NCI-H510A (cell line): ENCODE measurements at places on chromosomes 7 and 10.
A peak's percentile ranks its signal among the peaks of the same experiment; 100 is the strongest.

DNA sequence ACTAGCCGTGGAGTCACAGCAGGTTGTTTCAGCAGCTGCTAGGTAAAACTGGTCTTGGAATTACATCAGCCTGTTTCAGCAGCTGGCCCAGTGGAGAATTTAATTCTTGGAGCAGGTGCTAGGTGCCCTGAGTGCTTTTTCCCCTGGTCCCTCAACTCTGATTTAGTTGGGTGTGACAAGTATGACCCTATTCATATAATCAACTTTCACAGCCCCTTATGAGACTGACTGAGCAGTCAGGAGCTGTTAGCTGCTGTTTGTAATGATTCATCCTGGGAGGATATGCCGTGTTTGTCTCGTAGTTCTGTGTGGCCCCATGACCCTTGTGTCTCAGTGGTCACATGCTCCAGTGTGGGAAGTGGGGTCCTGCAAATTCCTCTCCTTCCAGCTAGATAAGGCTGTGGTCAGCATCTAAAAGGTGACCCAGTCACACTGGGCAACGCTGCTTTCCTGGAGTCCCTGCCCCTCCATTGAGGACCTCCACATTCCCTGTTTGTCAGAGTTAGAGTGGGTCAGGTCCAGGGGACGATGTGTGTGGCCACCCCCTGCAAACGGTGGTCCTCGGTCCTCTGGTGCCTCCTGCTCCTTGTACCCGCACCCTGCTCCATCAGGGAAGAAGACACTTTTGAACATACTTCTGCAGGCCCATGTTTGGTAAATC is 28.3 kb downstream of the TBATA start:
- no peak for DNase-seq

- DNase-seq = no peak
These were observed 11.8 kb downstream of the ZAN start for GRCh38 chr7:100745184-100745583.

GRCh38 chr7:110941385-110941784 is 149.5 kb upstream of the LRRN3 start:
- DNase-seq = no peak

DNA sequence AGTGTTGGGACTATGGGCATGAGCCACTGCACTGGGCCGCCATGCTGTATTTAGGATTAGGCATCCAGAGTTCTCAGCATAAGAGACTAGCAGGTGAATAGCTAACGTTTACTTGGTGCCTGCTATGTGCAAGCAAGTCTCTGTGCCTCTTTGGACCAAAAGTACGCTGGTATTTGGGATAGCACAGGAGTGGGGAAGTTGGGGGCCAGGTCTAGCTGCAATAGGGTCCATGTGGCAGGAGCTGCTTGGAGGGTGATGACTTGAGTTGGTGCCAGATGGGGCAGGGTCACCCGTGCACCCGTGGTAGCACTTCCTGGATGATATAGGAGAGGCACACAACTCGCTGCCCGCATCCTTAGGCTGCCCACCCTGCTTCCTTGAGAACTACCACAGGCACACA is 22.4 kb downstream of the NACAD start:
- DNase-seq = no peak

DNA sequence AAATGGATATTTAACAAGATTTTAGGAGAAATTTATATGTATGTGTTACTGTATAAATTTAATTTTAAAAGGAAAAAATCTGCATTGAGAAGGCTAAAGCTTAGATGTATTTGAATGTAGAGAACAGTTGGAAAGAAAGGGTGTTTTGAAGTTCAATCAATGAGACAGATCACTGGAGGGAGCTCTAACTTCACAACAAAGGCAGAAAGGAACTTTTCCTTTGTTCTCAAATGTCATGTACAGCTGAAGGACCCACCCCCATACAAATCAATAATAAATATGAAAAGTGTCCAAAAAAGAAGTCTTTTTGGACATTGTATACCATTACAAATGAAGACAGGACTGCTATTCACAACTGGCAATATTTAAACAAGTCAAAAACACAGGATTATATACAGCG is 403.4 kb downstream of the DNAJB9 start:
- no peak for DNase-seq

GRCh38 chr7:159226011-159226702 is 81.5 kb upstream of the VIPR2 start:
- no peak for DNase-seq

- peak; percentile 4 for DNase-seq
These were observed 67.4 kb downstream of the REEP3 start for GRCh38 chr10:63588436-63589167.

GRCh38 chr10:21737106-21737505 is 203.1 kb downstream of the MLLT10 start:
- DNase-seq = no peak

- no peak for DNase-seq
These were observed 34.3 kb downstream of the AOAH start for GRCh38 chr7:36690041-36690440.

GRCh38 chr7:90900628-90901356 is 304.7 kb downstream of the CDK14 start:
- peak; percentile 19 for DNase-seq

GRCh38 chr7:2934211-2934731 is 90.2 kb upstream of the GNA12 start:
- DNase-seq = no peak

- DNase-seq = no peak
These were observed 13.8 kb upstream of the STOX1 start for GRCh38 chr10:68813559-68813958.

GRCh38 chr10:47376522-47377220 is 7.4 kb downstream of the ZNF488 start:
- no peak for DNase-seq

DNA sequence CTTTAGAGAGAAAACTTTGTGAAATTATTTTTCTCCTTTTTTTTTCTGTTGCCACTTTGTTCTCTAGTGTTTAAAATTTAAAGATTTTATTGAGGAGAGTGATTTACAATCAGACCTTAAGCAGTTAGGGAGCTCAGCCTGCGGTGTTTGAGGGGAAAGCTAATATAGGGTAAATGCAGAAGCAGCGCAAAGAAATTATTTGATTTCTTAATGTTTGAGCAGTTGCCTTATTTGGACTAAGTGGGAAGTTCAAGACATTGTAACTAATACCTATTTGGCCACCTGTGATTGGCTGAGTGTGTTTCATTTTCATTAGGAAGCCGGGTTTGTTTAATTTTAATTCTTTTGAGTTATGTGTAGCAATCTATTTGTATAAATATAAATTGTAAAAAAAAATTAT is 25.3 kb downstream of the WAC start:
- no peak for DNase-seq

DNA sequence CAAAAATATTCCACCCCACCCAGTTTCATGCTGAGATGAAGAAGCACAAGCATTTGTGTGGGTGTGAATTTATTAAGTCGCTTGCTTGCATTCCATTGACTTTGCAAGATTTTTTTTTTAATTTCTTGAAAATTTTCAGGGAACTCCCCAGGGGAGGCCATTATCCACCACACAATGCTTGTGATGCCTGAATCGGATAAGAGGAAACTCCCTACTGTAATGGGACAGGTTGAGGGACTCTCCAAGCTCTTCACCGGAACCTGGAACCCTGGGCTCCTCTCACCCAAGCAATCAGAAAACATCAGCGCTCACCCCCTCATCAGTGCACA is 153.6 kb upstream of the ZMIZ1 start:
- no peak for DNase-seq

GRCh38 chr7:155458111-155458877 is at the start of gene EN2:
Gene EN2, plus strand, starts transcription at chr7:155458129. Its CDS starts 249 bp downstream, at chr7:155458378.
- no peak for DNase-seq

- DNase-seq = no peak
These were observed 48.0 kb downstream of the MALRD1 start for GRCh38 chr10:19096501-19097073.

DNA sequence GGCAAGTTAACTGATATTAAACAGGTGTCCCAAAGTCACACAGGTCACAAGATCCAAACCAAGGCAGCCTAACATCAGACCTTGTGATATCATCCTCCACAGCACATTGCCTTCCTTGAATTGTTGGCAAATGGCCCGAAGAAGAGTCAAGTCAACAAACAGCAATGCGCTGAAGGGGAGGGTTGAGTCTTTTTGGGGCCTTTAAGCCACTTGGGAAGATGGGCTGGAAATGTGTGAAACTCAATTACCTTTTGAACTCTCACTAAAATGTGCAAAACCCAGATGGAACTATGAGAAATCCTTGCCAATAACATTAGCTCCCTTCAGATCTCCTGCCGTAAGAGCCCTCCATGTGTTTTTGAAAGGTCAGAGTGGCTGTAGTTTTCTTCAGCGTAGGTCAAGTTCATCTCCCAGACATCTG is 47.9 kb upstream of the STK17A start:
- DNase-seq = no peak

DNA sequence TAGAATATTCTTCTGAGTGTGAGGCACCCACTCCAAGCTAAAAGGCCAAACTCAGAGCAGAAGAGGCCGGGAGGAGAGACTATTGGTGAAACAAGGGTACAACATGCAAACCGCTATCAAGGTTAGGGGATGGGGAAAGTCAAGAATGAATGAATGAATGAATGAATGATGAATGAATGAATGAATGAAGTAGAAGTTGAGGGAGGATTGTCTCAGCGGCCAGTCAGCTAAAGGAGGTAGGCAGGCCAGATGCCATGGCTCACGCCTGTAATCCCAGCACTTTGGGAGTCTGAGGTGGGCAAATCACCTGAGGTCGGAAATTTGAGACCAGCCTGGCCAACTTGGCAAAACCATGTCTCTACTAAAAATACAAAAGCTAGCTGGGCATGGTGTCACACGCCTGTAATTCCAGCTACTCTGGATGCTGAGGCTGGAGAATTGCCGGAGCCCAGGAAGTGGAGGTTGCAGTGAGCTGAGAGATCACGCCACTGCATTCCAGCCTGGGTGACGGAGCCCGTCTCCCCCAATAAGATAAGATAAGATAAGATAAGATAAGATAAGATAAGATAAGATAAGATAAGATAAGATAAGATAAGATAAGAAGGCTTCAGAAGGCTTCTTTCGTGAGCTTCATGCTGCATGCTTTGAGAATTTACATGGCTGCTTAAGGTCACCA is 250.8 kb downstream of the CCDC3 start:
- DNase-seq = no peak

DNA sequence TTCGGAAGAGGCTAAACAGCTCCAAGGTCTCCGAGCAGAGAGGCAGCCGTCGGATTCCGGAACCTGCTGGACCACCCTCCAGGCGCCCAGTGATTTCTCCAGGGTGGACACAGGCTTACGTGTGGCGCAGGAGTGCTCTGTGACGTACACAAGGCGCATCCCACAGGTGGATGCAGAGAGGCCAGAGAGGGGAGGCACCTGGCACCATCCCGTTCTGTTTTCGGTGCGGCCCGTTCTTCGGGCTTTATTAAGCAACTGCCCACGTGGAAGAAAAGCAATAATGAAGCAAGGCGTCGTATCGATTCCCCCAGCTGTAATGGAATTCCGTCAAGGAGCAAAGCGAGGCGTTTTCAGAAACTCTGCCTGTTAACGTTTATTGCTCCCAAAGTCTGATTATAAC is 163.6 kb downstream of the PTPRN2 start:
- DNase-seq = no peak

DNA sequence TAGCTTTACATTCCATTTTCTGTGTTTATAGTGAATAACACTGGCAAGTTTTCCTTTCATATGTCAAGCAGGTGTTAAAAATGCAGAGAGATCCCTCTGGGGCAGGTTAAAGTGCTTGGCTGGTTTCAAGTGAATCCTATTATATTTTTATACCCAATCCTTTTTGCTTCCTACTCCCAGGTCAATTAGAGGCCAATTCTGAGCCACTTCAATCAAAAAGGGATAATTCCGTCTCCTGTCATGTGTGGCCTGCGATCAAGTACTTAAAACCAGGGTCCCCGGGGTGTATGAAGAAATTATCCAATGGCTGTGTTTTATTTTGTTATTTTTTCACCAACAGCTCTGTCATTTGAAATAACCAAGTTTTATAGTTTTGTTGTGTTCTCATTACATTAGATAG is 313.2 kb downstream of the PRPF18 start:
- DNase-seq = no peak

- no peak for DNase-seq
These were observed 205.4 kb downstream of the FANK1 start for GRCh38 chr10:126101736-126102135.

DNA sequence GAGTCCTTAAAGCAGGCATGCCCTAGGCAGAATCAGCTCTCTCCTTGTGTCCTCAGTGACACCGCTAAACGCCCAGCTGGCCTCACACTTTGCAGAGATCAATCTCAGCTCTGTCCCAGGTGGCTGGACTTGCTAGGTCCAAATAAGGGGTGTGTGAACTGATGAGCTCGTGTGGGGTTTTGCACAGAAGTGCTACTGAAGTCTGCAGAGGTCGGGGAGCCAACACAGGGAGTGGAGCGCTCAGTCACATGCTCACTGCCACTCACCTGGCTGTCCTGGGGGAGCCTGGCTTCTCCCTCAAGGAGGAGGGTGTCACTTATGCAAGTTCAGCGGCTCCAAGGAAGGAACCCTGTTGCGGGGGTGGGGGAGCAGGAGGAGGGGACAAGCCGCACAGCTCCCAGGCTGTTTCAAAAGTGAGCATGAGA is 2.0 kb downstream of the ELN start:
- DNase-seq = no peak

- no peak for DNase-seq
These were observed 447.4 kb upstream of the PFKP start for GRCh38 chr10:2619916-2620315.

GRCh38 chr10:60536529-60537114 is 146.9 kb upstream of the ANK3 start:
- DNase-seq = no peak

GRCh38 chr10:17464545-17464944 is 10.2 kb upstream of the ST8SIA6 start:
- no peak for DNase-seq

DNA sequence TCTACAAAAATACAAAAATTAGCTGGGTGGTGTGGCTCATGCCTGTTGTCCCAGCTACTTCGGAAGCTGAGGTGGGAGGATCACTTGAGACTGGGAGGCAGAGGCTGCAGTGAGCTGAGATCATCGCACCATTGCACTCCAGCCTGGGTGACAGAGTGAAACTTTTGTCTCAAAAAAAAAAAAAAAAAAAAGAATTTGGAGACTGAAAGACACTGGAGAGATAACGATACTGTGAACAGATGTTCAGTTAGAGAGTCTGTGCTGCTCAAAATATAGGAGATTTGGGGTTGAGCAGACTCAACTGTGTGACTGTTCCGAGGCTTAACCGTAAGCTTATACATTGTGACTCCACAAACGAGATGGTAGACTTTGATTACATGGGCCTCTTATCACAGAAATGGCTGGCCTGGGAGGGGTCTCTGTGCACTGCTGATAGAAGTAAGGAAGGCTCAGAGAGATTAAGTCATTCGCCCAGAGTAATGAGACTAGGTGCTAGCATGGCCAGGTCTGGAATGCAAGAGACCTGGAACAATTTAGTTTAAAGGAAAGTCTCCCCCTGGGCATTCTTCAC is 19.4 kb downstream of the WBP1L start:
- no peak for DNase-seq

GRCh38 chr7:151673216-151673615 is 153.5 kb upstream of the RHEB start:
- DNase-seq = no peak

GRCh38 chr10:116775488-116776400 is 33.4 kb upstream of the HSPA12A start:
- DNase-seq = no peak
